Epithelial cell of umbilical artery (primary cell): ENCODE measurements at places on chromosomes 1 and 21. TPM values are rescaled to one million over a fixed set of nuclear protein-coding genes. Genes with fewer than 3 reads are reported as not detected.

Gene CNR2
- not detected in 2 replicates for total RNA-seq

Gene FBXO28
- total RNA-seq, result 27.9 and 34.2 TPM in 2 replicates

Gene REN
- under 0.01 TPM in 1 of 2 replicates, not detected in the other for total RNA-seq

Gene LCK
- total RNA-seq, result 0.32 TPM in 1 of 2 replicates, not detected in the other

Gene LCE1F
- total RNA-seq, result not detected in 2 replicates

Gene TBX15
- not detected in 2 replicates for total RNA-seq

Gene LAPTM5
- 4.1 and 9.7 TPM in 2 replicates for total RNA-seq

Gene FOXD2
- total RNA-seq, result under 0.01 TPM in 1 of 2 replicates, not detected in the other

Gene GIPC2
- total RNA-seq, result 12.7 and 29.3 TPM in 2 replicates

Gene C1orf50
- total RNA-seq, result 4.2 and 4.3 TPM in 2 replicates

Gene ZBTB7B
- 7.5 and 9.7 TPM in 2 replicates for total RNA-seq

Gene PHGDH
- total RNA-seq, result 83.8 and 107 TPM in 2 replicates
